ENCODE measurements at places on chromosomes 7 and 10.

GRCh38 chr7:2483494-2483893 lies 7.3 kb upstream of the GRIFIN start:
- no peak for DNase-seq

DNA sequence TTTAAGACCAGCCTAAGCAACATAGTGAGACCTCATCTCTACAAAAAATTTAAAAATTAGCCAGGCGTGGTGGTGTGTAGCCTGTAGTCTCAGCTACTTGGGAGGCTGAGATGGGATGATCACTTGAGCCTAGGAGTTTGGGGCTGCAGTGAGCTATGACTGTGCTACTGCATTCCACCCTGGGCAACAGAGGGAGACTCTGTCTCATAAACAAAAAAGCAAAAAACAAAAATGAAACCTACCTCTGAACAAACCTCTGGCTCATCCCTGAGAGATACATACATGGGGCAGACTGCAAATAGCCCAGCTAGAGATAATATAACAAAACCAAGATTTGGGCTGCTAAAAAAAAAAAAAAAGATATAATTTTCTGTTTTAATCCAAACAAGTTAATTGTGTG lies 19.5 kb downstream of the C10orf67 start:
- no peak for DNase-seq

DNA sequence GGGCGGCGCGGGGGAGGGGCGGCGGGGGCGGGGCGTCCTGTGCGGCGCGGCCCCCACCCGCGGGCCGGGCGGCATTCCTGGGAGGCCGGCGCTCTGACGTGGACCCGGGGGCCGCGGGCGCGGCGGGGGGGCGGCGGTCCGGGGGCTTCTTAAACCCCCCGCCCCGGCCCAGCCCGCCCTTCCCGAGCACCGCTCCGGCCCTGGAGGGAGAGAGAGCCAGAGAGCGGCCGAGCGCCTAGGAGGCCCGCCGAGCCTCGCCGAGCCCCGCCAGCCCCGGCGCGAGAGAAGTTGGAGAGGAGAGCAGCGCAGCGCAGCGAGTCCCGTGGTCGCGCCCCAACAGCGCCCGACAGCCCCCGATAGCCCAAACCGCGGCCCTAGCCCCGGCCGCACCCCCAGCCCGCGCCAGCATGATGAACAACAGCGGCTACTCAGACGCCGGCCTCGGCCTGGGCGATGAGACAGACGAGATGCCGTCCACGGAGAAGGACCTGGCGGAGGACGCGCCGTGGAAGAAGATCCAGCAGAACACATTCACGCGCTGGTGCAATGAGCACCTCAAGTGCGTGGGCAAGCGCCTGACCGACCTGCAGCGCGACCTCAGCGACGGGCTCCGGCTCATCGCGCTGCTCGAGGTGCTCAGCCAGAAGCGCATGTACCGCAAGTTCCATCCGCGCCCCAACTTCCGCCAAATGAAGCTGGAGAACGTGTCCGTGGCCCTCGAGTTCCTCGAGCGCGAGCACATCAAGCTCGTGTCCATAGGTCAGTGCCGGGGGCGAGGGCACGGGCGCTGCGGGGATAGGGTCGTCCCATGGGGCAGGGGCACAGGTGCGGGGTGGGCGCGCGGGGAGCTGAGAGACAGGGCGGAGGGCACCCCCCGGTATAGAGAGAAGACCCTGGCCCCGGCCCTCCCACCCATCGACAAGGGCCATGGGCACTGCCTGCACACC lies at the start of gene FLNC:
Gene FLNC (plus strand): TSS at position 176 of the 947 bp plus-strand sequence. CDS start 232 bp downstream, at position 408.
- DNase-seq = no peak

DNA sequence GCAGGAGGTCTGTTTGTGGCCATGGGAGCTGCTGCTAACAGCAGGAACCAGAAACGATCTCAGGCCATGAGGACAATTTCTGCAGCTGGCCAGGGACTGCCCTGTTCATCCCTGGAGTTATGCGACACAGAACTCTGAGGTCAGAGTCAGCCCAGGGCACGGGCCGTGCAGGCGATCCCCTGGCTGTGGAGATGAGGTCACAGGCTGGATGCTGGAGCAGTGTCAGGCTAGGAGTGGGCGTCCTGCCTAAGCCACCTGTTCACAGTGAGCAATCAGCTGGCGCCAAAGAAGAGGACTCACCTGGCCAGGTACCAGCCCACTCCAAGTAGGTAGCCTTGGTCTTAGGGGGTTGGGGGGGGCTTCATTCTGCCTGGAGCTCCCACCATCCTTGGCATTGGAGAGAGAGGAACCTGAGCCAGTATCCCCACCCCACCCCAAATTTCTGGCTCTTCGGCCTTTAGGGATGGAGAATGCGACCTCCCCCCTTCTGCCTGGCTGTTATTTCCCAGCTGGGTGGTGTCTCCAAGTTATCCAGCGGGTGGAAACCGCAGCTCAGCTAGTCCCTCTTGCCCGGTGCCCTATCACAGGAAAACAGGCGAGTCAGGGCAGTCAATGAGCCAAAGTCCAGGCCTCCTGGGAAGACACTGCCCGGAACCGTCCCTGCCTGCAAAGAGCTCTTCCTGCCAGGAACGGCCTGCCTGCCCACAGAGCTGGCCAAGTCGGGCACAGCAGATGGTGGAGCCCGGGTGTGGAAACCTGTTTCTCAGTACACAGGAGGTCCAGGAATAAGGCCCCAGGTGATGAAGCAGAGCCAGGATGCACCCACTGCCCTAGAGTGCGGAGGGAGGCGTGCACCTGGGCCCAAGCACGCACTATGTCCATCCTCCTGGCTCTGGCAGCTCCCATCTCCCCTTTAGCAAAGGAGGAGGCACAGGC lies 1.8 kb upstream of the TTYH3 start:
- no peak for DNase-seq

- DNase-seq = no peak
Observed at GRCh38 chr7:8111282-8111960, 142.8 kb downstream of the GLCCI1 start.

DNA sequence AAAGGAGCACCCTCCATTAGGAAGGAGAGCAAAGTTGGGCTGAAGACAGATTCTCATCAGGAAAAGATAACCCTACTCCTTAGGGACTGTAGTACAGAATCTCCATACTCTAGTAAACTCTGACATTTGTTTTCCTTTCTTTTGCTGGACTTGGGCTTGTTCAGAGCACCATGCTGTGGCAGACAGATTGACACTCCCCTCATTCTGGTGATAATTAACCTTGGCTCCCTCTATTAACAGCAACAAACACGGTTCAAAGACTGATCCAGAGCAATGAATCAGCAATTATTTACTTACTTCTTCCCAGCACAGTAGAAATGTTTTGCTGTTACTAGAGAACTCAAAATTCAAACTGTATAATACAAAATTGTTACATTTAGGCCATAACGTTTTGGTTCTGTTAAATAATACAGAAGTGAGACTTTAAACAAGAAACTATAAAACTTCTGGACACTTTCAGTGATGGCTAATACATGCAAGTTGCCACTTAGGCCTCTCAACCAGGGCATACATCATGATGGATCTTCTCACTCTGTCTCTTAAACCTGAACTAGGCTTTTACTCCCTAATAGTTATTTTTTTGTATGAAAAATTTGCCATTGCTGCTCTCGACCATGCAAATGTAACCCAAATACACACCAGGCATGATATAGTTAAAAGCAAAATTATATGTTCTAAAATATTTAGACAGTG lies 639.0 kb downstream of the IPMK start:
- DNase-seq = no peak

GRCh38 chr10:19983880-19984565 lies 167.8 kb downstream of the PLXDC2 start:
- DNase-seq = no peak

GRCh38 chr7:142770661-142771352 lies at the start of gene PRSS2:
TSS of gene PRSS2 (plus strand) at chr7:142770970. CDS start at chr7:142770983, 13 bp downstream.
- DNase-seq = no peak

- DNase-seq = peak; percentile 53
Observed at GRCh38 chr10:72133517-72133916, 45.2 kb upstream of the SPOCK2 start.

DNA sequence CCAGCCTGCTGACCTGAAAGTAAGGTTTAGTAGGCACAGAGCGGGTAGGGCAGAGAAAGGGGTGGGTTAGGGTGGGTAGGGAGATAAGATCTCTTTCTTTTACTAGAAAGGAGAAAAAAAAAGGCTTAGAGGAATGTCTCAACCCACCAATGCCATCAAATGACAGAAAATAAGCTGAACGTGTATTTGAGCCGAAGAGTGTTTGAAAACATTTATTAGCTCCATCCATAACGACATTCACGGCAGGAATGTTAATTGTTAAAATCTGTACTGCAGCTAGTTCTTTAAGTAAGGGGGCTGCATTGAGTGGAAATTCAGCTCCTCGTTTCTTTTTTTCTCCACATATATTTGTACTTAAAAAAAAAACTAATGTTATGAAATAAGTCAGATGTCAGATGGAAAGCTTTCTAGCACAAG lies 63.7 kb upstream of the ARID5B start:
- no peak for DNase-seq

- peak; percentile 45 for DNase-seq
Observed at GRCh38 chr10:68471586-68472408, at the start of gene DNA2. TSS of gene DNA2 (minus strand) at chr10:68471973. CDS start at chr10:68471864, 109 bp downstream.

- no peak for DNase-seq
Observed at GRCh38 chr7:91835826-91836368, 44.6 kb downstream of the MTERF1 start.

DNA sequence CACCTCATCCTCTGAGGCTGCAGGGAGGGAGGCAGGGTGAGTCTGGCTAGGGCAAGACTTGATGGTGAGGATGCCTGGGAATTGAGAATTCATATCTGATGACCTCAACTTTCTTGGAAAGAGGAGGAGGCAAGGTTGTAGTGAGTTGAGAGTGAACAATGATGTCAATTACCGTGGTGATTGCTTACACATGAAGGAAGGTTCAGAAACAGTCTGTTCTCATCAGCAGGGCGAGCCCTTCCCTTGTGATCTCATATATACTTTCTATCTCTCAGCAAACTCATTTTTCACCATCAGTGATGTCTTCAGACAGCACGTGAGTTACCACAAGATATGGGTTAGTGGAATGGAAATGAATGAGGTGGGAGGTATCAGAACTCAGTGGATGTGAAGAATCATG lies 20.1 kb upstream of the COL13A1 start:
- DNase-seq = no peak

GRCh38 chr7:149085866-149086265 lies 4.7 kb downstream of the ZNF786 start:
- DNase-seq = no peak

- no peak for DNase-seq
Observed at GRCh38 chr7:69934144-69934903, 336.0 kb downstream of the AUTS2 start.

DNA sequence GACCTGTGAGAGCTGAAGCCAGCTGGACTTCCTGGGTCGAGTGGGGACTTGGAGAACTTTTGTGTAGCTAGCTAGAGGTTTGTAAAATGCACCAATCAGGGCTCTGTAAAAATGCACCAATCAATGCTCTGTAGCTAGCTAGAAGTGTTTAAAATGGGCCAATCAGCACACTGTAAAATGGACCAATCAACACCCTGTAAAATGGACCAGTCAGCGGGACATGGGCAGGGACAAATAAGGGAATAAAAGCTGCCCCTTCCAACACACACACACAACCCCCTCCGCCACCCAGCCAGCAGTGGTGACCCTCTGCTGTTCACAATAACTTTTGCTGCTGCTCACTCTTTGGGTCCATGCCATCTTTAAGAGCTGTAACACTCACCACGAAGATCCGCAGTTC lies 7.1 kb downstream of the ZNF511 start:
- no peak for DNase-seq

- no peak for DNase-seq
Observed at GRCh38 chr10:113302062-113302461, 250.8 kb upstream of the HABP2 start.

DNA sequence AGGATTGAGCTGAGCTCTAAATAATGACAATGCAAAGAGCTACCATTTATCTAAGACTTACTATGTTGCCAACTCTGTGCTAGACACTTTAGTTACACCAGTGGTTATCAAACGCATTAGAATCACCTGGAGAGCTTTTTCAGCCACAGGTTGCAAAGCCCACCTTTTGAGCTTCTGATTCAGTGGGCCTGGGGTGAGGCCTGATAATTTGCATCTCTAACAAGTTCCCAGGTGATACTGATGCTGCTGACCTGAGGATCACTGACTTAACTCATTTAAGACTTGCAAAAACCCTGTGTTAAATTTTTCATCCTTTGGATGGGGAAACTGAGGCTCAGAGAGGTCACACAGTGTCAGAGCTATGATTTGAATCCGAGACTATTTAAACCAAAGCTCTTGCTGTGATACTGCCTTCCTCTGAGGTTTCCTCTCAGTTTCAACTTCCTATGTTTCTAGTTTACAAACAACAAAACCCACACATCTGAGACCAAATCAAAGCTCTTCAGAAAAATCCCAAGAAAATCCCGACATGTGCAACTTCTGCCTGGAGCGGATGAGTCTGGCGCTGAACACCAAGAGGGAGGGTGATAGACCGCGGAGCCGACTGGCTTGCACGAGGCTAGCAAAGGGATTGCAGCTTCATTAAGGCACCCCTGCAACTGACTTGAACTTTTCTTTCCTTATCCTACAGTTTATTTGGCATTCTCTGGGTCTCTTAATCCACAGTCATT lies 124.9 kb downstream of the CYP26A1 start:
- DNase-seq = no peak

DNA sequence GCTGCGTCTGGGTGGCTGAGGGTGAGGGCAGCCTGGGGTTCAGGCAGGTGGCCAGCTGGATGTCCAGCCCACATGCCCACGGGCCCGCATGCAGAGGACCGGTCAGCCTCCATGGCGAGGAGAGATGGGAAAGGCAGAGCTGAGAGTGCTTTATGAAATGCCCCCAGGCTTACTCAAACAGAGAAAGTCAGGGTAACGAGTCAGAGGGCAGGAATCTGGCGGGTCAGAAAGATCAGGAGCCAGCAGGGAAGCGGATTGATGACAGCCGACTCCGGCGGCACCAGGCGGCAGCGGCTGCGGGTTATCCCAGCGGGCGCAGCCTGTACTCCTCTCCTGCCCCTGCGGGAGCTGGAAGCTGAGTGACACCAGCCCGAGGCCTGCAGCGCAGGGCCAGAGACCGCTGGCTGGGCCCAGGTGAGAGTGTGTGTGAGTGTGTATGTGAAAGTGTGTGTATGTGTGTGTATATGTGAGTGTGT lies 13.4 kb downstream of the SLC13A4 start:
- no peak for DNase-seq

DNA sequence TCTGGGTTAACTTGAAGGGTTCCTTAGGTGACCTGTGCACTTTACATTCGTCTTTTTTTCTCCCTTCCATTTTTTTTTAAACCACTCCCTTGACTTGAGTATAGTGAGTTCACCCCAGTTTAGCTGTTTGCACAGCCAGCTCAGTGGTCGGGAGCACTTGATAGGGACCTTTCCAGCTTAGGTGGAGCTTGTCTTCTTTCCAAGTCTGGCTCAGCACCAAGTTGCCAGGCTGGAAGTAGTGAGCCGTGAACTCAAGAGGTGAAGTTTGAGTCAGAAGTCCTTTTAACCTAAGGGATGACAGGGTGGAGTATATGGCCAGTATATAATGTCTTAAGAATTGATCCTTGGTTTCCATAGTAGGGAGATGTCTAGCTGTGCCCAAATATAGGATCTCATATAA lies 7.2 kb downstream of the DNAH11 start:
- DNase-seq = no peak

GRCh38 chr7:30705008-30705407 lies 22.8 kb upstream of the CRHR2 start:
- DNase-seq = no peak

DNA sequence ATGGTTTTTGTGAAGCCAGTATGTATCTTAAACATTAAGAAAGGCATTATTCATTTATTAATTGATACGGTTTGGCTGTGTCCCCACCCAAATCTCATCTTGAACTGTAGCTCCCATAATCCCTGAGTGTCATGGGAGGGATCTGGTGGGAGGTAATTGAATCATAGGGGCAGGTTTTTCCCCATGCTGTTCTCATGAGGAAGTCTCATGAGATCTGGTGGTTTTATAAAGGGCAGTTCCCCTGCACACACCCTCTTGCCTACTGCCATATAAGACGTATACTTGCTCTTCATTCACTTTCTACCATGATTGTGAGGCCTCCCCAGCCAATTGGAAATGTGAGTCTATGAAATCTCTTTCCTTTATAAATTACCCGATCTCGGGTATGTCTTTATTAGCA lies 28.1 kb downstream of the OTUD1 start:
- DNase-seq = no peak

All from GM12864 (cell line).